ENCODE measurements at places on chromosomes 3 and 15.
A peak's percentile ranks its signal among the peaks of the same experiment; 100 is the strongest.

- no peaks in the 10 kb centered on the region for H3K36me3 ChIP-seq
- no peak for DNase-seq
- H3K27me3 ChIP-seq: no peaks in the 10 kb centered on the region
- peaks cover 37% of the 10 kb centered on the region for H3K4me1 ChIP-seq
- H3K27ac ChIP-seq: peak overlapping the region; percentile 97
Measured at GRCh38 chr3:149812165-149812605, 830 bp upstream of the RNF13 start.

DNA sequence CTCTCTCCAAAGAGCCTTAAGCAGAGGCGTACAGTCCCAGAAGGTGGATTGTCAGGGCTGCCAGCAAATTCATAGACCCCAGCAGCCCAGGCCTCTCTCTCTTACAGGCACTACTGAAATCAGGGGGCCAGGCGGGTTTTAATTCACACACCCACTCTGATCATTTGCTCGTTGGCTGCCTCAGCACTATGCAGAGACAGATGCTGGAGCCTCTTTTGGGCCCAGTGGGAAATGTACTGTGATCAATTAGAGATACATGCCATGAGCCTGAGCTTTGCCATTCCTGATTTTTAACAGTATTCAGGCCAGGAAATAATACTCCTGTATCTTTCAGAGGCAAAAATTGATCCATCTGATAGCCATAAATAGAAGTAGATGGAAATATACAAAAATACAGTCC lies 53.0 kb downstream of the CMTM6 start:
- H3K4me1 ChIP-seq: no peaks in the 10 kb centered on the region
- H3K27ac ChIP-seq: no peak overlapping the region
- no peak for DNase-seq
- no peak overlapping the region for H3K4me3 ChIP-seq
- no peaks in the 10 kb centered on the region for H3K36me3 ChIP-seq

GRCh38 chr3:157117875-157118654 lies 41.9 kb downstream of the CCNL1 start:
- no peak overlapping the region for H3K27ac ChIP-seq
- no peak overlapping the region for H3K4me3 ChIP-seq
- H3K27me3 ChIP-seq: no peaks in the 10 kb centered on the region
- DNase-seq: no peak
- peaks cover 5% of the 10 kb centered on the region for H3K4me1 ChIP-seq
- no peaks in the 10 kb centered on the region for H3K36me3 ChIP-seq

GRCh38 chr15:39748276-39748675 lies 34.4 kb downstream of the FSIP1 start:
- H3K27ac ChIP-seq: peak overlapping the region; percentile 30
- no peaks in the 10 kb centered on the region for H3K27me3 ChIP-seq
- DNase-seq: no peak
- H3K36me3 ChIP-seq: no peaks in the 10 kb centered on the region
- H3K4me3 ChIP-seq: no peak overlapping the region

DNA sequence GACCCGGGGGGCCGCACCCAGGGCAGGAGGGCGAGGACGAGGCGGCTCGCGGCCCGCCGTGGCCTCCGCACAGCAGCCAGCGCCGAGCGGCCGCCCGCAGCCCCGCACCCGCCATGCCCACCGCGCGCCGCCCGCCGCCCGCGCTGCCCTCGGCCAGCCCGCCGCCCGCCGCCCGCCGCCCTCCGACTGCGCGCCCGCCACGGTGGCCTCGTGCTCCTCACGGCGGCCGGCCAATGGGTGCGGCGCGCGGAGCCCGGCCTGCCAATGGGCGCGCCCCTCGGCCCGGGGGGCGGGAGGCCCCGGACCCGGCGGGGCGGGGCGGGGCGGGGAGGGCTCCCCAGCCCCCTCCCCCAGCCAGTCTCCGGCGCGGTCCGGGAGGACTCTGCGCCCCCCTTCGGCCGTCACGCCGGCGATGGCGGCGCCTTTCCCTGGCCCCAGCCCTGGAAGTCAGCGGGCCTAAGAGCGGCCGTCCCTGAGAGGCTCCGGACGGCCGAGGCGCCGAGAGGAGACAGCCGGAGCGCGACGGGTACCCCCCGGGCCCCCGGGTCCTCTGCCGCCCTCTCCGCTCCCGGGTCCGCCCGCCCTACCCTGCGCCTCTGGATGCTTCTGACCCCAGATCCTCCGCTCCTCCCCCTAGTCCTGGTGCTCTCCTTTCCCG lies at the start of gene NT5DC2:
Gene NT5DC2 (minus strand): TSS at position 235 of the 658 bp plus-strand sequence. CDS start 120 bp downstream, at position 115.
- DNase-seq: peak; percentile 86
- H3K36me3 ChIP-seq: no peaks in the 10 kb centered on the region
- H3K4me1 ChIP-seq: peaks cover 59% of the 10 kb centered on the region
- H3K27ac ChIP-seq: peak within 1 kb of the TSS; percentile 80
- peak within 1 kb of the TSS; percentile 63 for H3K4me3 ChIP-seq
- H3K27me3 ChIP-seq: no peaks in the 10 kb centered on the region

- H3K27me3 ChIP-seq: no peaks in the 10 kb centered on the region
- no peak for DNase-seq
- no peak overlapping the region for H3K27ac ChIP-seq
- no peak overlapping the region for H3K4me3 ChIP-seq
- H3K4me1 ChIP-seq: no peaks in the 10 kb centered on the region
- no peaks in the 10 kb centered on the region for H3K36me3 ChIP-seq
Measured at GRCh38 chr3:89851974-89852621, 744.7 kb downstream of the EPHA3 start.

DNA sequence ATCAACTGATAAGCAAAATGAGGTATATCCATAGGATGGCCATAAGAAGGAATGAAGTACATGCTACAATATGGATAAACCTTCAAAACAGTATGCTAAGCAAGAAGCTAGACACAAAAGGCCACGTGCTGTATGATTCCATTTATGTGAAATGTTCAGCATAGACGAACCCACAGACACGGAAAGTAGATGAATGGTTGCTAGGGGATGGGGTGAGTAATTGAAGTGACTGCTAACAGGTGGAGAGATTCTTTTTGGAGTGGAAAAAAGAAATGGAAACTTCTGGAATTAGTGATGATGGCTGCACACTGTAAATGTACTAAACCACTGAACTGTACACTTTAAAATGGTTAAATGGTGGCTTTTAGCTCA lies 630 bp upstream of the EFCAB12 start:
- H3K27me3 ChIP-seq: no peaks in the 10 kb centered on the region
- H3K4me1 ChIP-seq: peaks cover 7% of the 10 kb centered on the region
- H3K4me3 ChIP-seq: peak overlapping the region; percentile 56
- H3K27ac ChIP-seq: peak overlapping the region; percentile 66

GRCh38 chr3:157159037-157159761 lies 748 bp downstream of the CCNL1 start:
- H3K4me3 ChIP-seq: peak overlapping the region; percentile 78
- peaks cover 13% of the 10 kb centered on the region for H3K36me3 ChIP-seq
- H3K27ac ChIP-seq: peak overlapping the region; percentile 100
- H3K4me1 ChIP-seq: peaks cover 58% of the 10 kb centered on the region
- H3K27me3 ChIP-seq: no peaks in the 10 kb centered on the region
- DNase-seq: peak; percentile 82

- H3K36me3 ChIP-seq: no peaks in the 10 kb centered on the region
- DNase-seq: no peak
- no peaks in the 10 kb centered on the region for H3K4me1 ChIP-seq
- H3K27me3 ChIP-seq: no peaks in the 10 kb centered on the region
- H3K4me3 ChIP-seq: no peak overlapping the region
- H3K27ac ChIP-seq: no peak overlapping the region
Measured at GRCh38 chr3:31592764-31593163, 60.0 kb downstream of the STT3B start.

- no peak for DNase-seq
- H3K4me1 ChIP-seq: no peaks in the 10 kb centered on the region
- no peaks in the 10 kb centered on the region for H3K36me3 ChIP-seq
- H3K27ac ChIP-seq: no peak overlapping the region
- no peaks in the 10 kb centered on the region for H3K27me3 ChIP-seq
Measured at GRCh38 chr15:46677491-46677890, 1039.8 kb upstream of the SEMA6D start.

DNA sequence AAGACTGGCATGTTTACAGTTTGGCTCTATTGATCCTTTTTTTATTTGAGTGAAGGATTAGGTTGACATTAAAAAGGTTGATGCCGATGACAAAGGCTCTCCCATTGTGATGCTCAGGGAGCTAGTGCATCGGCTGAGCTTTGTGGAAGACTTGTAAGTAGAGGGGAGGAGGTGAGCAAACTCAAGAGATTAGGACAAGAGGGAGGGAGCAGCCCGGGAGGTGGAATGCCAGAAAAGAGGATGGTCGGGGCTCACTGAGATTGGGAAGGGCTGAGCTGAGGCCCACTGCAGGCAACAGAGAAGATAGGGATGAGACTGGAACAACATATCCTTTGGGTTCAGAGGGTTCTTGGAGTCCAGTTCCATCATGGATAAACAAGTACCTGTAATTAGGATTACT lies 26.5 kb upstream of the PSMD6 start:
- DNase-seq: no peak
- no peaks in the 10 kb centered on the region for H3K27me3 ChIP-seq
- no peaks in the 10 kb centered on the region for H3K4me1 ChIP-seq

GRCh38 chr3:119779731-119780383 lies 2.0 kb upstream of the NR1I2 start:
- H3K4me3 ChIP-seq: no peak overlapping the region
- H3K27ac ChIP-seq: no peak overlapping the region
- H3K36me3 ChIP-seq: no peaks in the 10 kb centered on the region
- H3K27me3 ChIP-seq: no peaks in the 10 kb centered on the region

GRCh38 chr15:33458421-33458820 lies 147.7 kb downstream of the RYR3 start:
- no peak overlapping the region for H3K27ac ChIP-seq
- H3K4me3 ChIP-seq: no peak overlapping the region
- DNase-seq: no peak
- H3K27me3 ChIP-seq: no peaks in the 10 kb centered on the region
- H3K4me1 ChIP-seq: no peaks in the 10 kb centered on the region

DNA sequence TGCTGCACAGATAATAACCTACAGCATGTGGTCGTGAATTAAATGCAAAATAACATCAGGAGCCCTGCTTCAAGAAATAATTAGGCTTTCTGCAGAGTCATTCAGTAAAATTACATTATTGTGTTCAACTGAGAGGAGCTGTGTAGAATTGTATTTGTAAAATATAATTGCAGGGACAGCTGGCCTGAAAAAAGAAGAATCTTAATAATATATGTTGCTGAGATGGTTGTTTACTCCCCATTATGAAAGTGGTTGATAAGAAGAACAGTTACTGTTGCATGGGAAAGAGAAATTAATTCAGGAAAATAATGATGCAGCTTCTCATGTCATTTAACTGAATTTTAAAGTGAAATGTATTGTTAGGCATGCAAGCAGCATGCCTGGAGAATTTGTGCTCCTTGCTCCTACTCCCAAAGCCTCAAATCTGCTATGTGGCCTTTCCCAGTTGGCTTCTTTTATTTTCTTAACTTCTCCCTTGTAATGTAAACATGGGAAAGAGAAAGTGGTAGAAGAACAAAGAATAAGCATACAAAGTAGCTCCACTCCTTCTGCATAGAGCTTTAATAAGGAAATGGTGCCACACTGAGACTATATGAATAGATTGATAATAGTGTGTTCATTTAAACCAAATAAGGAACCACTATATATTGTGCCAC lies 100.1 kb downstream of the VGLL3 start:
- H3K4me1 ChIP-seq: no peaks in the 10 kb centered on the region
- H3K27ac ChIP-seq: no peak overlapping the region
- no peak for DNase-seq
- no peaks in the 10 kb centered on the region for H3K36me3 ChIP-seq
- H3K4me3 ChIP-seq: no peak overlapping the region

DNA sequence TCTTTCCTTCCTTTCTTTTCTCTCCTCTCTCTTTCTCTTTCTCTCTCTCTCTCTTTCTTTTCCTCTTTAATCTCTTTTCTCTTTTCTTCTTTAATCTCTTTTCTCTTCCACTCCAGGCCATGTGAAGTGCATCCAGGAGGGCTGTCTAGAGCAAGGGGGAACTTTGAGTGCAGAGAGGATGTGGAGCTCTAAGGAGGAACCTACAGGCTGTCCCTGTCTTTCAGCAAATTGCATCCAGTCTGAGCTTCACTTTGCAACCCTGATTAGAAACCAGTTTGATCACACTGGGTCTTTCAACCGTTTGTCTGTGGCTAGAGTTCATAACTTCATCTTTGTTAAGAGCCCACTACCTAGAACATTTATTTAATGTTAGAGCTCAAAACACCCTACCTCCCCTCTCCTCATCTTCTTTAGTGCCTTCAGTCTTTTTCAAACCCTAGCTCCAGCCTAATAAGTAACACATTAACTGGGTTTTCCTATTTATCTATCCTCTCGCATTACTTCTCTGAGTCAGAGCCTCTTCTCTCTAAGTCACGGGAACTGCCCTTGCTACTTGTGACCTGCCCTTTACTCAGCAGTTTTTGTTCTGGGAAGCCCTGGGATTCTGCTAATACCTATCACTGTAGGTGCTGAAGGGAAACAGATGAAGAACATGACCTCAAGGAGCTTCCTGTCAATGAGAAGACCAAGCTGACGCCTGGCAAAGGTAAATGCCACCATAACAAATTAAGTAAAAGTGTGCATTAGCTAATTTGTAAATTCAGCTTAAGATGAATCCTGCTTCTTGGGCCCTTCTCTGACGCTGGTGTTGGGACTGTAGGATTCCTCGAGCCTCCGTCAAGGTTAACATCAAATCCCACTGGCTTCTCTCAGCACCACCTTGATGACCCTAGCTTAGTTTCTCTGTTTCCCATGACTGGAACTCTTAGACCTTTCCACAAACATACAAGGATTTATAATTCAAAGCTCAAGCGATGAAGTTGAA lies at the start of gene GCNT3:
Gene GCNT3 (plus strand): TSS at position 508 of the 985 bp plus-strand sequence. CDS start 6,456 bp downstream, outside the sequence.
- H3K27me3 ChIP-seq: no peaks in the 10 kb centered on the region
- no peak within 1 kb of the TSS for H3K4me3 ChIP-seq
- no peak within 1 kb of the TSS for H3K27ac ChIP-seq
- no peaks in the 10 kb centered on the region for H3K36me3 ChIP-seq
- DNase-seq: no peak
- H3K4me1 ChIP-seq: no peaks in the 10 kb centered on the region

- DNase-seq: no peak
- H3K36me3 ChIP-seq: no peaks in the 10 kb centered on the region
- H3K27ac ChIP-seq: no peak overlapping the region
- no peak overlapping the region for H3K4me3 ChIP-seq
Measured at GRCh38 chr15:67180514-67181191, 73.8 kb downstream of the AAGAB start.

DNA sequence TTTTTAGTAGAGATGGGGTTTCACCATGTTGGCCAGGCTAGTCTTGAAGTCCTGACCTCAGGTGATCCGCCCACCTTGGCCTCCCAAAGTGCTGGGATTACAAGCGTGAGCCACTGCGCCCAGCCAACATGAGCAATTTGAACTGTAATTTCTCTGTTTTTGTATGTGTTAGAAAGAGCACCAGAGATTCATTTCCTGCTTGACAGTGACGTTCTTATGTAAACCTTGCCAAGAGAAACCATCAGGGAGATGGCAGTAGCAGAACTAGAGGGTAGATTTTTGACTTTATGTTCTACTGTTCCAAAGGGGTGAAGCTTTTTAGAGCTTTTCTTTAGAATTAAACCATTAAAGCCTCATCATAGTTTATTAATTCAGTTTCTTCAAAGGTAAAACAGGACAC lies 148.1 kb upstream of the UMPS start:
- H3K36me3 ChIP-seq: no peaks in the 10 kb centered on the region
- no peak overlapping the region for H3K27ac ChIP-seq
- no peak for DNase-seq
- H3K4me1 ChIP-seq: peaks cover 15% of the 10 kb centered on the region
- no peak overlapping the region for H3K4me3 ChIP-seq

GRCh38 chr3:8767256-8767666 lies 2.2 kb downstream of the OXTR start:
- H3K36me3 ChIP-seq: no peaks in the 10 kb centered on the region
- no peak overlapping the region for H3K27ac ChIP-seq
- H3K4me3 ChIP-seq: no peak overlapping the region
- DNase-seq: no peak
- H3K4me1 ChIP-seq: peaks cover 28% of the 10 kb centered on the region
